ENCODE measurements at places on chromosomes 12 and 14.

DNA sequence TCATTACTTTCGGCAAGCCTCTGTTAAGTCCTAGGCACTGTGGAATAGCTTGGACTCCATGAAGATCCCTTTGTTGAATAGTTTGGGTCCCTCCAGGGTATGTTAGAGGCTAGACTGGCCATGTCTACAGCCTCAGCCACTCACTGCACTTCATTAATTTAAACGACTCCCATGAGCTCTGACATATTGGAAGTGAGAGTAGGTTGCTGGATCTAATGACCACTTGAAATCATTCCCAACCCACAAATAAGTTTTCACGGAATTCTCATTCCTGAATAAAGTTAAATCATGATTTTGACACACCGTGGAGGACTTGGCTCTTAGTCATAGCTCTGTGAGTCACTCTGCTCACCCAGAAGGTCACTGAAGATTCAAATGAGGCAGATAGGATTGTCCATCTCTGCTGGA is 21.4 kb upstream of the APPL2 start:
- no peak for DNase-seq

- no peak for DNase-seq
Observed at GRCh38 chr12:3544296-3544965, 53.4 kb downstream of the PRMT8 start.

- DNase-seq, result no peak
Observed at GRCh38 chr14:105974902-105975301, 448.5 kb downstream of the TMEM121 start.

GRCh38 chr12:93219947-93220346 is 157.8 kb upstream of the NUDT4 start:
- no peak for DNase-seq

GRCh38 chr14:24481622-24482324 is 26.3 kb downstream of the CMA1 start:
- peak; percentile 13 for DNase-seq

DNA sequence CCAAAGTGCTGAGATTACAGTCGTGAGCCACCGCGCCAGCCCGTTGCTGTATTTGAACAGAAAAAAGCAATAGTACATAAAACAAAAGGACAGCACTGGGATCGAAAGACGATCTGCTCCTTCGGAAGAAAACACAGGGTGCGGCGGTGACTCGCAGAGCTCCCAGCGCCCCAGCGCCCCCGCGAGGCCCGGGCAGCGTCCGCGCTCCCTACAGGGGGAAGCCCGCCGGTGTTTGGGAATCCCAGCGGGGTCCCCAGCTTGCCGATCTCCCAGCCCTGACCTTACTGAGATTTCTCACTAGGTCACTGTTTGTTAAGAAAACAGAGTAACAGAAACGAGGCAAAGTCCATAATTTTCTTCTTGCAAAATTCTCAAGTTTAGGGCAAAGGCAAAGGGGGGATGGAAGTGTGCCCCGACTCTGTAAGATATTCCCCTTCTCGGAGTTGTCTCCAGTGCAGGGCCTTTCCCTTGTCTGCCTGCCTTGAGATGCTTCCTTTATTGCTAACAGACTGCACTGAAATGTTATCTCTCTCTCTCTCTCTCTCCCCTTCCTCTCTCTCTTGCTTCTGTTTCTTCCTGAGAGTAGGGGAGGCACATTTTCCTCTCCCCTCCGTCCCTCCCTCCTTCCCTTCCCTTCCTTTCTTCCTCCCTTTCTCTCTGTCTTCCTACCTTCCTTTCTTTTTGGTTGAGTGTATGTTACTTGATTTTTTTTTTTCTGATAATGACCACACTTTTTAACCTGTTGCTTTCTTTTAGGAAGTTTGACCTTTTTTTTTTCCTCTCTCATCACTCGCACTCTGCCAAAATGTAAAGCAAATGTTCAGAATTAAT is 91.9 kb downstream of the TMEM30B start:
- DNase-seq, result peak; percentile 78

GRCh38 chr12:55893723-55894122 is 34.0 kb downstream of the PYM1 start:
- no peak for DNase-seq

- no peak for DNase-seq
Observed at GRCh38 chr12:122406701-122407164, 15.7 kb downstream of the CLIP1 start.

- no peak for DNase-seq
Observed at GRCh38 chr14:40694023-40694422, 912.7 kb upstream of the LRFN5 start.

- DNase-seq, result no peak
Observed at GRCh38 chr12:75660107-75660530, 148.7 kb upstream of the KRR1 start.

DNA sequence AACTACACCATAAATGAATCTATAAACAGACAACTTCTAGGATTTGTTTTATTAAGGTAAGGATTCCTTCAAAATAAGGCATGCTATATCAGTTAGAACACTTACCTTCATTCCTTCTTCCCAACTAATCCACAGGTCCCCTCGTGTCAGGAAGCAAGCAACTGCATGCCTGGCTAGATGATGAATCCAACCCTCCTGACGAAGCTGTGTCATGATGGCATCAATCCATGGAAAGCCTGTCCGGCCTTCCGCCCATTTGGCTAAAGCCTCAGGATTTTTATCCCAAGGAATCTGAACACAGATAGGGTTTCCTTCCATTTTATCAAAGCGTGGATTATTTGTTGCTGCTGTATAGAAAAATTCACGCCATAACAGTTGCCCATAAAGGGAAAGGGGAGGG is 12.5 kb upstream of the MTERF2 start:
- no peak for DNase-seq

DNA sequence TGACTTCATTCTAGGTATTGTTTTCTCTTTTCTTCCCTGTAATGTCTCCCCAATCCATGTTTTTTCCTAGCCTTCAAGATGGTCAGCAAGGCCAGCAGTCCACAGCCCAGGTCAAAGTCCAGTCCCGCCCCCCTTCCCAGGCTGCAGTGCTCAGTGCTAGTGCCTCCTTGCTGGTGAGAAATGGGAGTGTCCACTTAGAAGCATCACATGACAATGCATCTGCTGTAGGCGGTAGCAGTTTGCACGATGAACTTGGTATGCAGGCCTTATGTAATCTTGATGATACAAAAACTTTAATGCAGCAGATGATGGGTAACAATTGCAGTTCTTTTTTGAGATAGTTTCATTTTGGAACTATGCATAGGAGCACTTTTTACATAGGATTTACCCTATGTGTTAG is 88.4 kb downstream of the PCNX1 start:
- no peak for DNase-seq

GRCh38 chr12:51217968-51218606 is at the start of gene POU6F1:
POU6F1 (minus strand) TSS chr12:51218062; CDS start chr12:51206836, 11,226 bp downstream.
- DNase-seq, result peak; percentile 93

- DNase-seq, result peak; percentile 88
Observed at GRCh38 chr12:65881965-65882413, 57.7 kb downstream of the HMGA2 start.

GRCh38 chr12:27524494-27524835 is 459 bp downstream of the PPFIBP1 start:
- no peak for DNase-seq

- peak; percentile 93 for DNase-seq
Observed at GRCh38 chr14:22386924-22387775, 201.9 kb downstream of the DAD1 start.

DNA sequence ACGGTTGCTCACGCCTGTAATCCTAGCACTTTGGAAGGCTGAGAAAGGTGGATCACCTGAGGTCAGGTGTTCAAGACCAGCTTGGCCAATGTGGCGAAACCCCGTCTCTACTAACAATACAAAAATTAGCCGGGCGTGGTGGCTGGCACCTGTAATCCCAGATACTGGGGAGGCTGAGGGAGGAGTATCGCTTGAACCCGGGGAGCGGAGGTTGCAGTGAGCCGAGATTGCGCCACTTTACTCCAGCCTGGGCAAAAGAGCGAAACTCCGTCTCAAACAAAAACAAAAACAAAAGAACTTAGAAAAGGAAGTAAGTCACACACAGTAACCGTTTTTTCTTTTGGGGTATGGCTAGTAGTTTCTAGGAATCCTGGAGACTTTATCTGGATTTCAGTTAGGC is 1.7 kb upstream of the PALS1 start:
- no peak for DNase-seq

DNA sequence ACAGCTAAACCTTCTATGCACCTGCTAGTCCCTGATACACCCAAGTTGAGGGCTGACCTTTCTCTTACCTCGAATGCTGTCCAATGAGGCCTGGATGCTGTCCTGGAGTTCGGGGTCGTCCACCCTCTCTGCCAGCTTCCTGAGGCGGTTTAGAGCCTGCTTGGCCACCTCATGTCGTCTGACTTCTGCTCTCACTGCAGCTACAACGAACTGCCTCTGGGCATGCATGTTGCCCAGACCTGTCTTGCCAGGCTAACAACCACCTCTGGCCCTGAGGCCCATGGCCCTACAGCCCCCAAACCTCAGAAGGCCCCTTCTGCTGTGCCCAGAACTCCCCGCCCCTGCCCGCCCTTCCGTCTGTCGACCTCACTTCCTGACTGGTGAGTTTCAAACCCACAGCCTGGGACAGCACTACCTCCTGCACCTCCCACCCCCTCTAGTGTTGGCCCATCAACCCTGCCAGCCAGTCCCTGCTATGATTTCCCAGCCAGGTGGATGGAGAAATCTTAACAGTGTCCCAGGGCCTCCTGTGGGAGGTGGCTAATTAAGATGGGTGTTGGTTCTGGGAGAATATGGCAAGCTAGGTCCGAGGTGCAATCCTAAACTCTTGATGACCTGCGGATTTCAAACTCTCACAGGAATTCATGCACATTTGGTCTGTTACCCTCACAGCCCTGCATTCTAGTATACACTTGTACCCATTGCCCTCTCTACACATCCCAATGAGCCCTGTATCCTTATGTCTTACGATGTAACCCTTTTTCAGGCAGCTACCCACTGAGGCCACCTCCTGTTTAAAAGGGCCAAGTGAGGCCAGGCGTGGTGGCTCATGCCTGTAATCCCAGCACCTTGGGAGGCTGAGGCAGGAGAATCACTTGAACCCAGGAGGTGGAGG is 2.7 kb upstream of the TSPAN31 start:
- DNase-seq, result no peak

DNA sequence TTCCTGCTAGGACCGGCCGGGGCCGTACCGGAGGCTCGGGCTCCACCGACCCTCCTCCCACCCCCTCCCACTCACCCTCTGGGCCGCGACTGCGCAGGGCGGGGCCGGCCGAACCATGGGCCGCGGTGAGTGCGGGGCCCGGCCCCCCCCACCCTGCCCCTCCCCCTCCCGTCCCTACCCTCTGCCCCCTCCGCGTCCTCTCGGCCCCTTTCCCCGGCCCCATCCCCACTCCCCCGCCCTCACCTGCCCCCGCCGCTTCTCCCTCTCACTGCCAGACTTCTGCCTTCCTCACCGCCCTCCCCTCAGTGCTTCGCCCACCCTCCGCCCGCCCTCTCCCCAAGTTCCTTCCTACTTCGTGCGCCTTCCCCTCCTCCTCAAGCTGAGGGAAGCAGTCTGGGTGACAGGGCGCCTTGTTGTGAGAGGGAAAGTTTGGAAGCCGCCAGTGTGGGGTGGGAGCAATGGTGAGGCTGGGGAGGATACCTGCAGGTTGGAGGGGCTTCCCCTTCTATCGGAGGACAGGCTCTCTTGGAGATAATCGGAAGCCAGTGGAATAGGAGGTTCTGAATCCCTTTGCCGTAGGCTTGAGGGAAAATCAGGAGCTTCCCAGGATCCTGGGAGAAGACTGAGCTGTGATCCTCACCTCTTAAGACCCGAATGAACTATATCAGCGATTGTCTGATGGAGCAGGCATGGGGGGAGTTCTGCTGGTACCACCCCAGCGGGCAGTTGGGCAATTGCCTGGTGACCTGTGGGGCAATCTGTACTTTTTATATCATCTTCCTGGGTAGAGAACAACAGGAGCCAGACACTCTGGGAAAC is 472 bp downstream of the MBD6 start:
- DNase-seq, result peak; percentile 88

- DNase-seq, result no peak
Observed at GRCh38 chr14:87254331-87254874, 738.6 kb downstream of the GALC start.

DNA sequence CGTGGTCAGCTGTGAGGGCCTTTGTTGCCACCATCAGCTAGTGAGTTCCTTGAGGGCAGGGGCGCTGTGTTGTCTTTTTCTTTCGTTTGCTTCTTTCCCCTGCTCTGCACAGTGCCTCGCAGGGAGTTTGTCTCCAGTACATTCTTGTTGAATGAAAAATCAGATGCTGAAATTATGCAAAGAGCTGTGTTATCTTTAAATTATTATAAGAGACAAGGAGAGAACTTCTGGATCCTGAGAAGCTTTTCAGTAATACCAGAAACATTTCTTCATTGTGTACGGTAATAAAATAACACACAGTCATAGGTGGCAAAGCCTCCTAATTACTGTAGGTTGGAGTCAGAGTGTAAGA is 14.9 kb downstream of the EML1 start:
- DNase-seq, result no peak

DNA sequence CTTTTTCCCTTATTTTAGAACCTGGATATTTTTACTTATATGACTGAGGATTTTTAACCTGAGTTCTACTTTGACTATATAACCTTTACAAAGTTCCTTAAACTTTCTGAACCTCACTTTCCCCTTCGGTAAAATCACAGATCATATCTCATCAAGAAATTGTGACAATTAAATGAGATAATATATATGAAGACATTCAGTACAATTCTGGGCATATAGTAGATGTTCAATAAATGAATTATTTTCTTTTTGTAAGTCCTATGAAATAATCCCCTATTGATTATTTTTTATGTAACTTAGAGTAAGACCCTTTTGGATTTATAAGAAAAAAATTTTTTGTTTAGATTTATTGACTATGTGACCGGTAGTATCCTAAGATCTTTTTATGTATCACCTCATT is 17.6 kb upstream of the FAM177A1 start:
- DNase-seq, result no peak
